GM10248 (cell line): ENCODE measurements at places on chromosomes 7 and 10.

DNA sequence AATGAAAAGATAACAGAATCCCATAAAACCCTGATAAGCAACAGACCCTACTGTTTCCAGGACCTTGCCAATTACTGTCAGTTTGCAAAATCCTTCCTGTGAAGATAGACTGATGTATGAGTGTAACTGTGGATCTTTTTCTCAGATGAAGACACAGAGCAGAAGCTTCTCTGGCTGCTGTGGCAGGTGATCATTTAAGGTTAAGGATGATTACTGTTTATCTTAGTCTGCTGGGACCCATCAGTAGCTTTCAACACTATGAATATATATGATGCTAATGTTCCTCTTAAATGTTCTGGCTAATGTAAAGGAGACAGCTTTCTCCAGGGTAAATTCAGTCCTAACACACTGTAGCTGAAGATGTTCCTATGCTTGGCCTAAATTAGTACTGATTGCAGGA lies 56.0 kb upstream of the CTTNBP2 start:
- DNase-seq, result no peak

GRCh38 chr7:30980751-30981150 lies 17.0 kb downstream of the GHRHR start:
- no peak for DNase-seq

- DNase-seq, result no peak
Observed at GRCh38 chr7:141501451-141501850, 49.8 kb upstream of the AGK start.

DNA sequence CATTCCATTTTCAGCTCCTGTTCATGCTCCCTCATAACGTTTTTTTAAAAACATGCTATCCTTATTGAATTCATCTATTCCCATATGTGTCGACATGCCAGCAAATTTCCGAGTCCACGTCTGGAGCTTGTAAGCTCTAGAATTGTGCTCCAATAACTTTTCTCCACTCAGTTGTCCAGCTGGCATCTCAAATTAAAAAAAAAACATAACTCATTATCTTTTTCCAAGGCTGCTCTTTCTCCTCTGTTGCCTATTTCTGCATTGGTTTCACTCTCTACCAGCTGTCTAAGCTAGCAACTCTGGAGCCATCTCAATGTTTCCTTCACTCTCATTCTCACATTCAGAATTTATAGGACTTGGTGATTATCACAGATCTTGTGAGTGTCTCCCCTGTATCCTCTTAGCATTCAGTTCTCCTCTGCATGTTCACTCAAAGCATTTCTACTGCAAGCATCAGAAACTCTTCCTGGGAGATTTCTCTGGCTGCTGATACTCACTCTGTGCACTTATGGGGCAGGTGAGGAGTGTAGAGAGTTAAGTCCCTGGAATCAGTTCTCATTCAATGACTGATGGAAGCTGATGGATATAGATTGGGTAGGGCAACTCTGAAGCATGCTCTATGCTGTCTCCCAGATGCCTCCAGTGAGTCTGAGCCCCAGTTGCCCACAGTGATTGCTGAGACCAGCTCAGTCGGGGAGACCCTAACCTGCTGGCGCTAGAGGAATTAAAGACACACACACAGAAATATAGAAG lies 6.7 kb upstream of the DLD start:
- no peak for DNase-seq

- no peak for DNase-seq
Observed at GRCh38 chr10:126913316-126913715, 8.1 kb downstream of the DOCK1 start.

GRCh38 chr7:82841828-82842227 lies 320.9 kb downstream of the PCLO start:
- DNase-seq, result no peak

DNA sequence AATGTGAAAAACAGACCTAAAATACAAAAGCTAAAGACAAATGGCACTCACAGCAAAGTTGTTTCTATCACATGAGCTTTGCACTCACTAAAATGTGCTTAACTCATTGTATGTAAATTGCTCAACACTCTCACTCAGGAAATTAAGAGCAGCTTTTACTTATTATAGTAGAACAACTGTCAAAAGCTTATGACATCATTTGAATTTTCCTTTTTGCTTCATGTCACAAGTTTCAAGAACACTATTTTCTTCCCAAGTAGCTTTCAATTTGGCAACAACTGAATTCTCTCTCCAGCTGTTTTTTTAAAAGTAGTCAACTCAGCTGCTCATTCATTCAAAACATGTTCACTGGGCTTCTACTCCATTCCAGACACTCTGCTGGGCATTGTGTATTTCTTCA lies 46.9 kb downstream of the ATE1 start:
- DNase-seq, result no peak

DNA sequence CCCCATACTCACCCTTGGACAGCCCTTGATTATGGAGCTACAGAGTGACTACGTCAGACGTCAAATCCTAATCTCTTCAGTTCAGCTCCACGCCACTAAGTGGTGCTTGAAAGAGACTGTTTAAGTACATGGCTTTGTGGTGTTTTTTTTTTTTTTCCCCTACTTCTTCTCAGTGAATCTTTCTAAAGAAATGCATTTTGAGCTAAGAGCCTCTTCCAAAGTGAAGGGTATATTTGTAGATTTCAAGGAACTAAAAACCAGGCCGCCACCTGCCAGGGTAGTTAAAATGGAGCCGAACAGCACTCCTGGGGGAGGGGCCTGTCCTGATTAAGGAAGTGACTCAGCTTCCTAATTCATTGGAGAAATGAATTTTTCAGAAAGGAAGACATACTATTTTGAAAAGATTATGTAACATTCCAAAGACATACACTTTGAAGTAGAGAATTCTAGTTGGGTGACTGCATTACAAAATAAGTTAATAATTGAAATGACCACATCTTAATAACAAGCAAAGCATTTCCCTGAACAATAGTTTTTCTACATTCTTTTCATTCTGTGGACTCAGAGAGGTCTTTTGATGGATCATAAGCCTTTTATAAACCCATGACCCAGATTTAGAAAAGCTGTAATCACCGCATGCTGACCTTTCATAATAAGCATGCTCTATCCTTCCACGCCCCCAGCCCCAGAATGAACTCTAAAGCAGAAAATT lies 20.6 kb upstream of the VPS41 start:
- DNase-seq, result no peak

- no peak for DNase-seq
Observed at GRCh38 chr7:157355784-157356511, 19.1 kb downstream of the DNAJB6 start.

GRCh38 chr10:84944187-84944586 lies 615.8 kb downstream of the CCSER2 start:
- no peak for DNase-seq

- no peak for DNase-seq
Observed at GRCh38 chr10:78830062-78830975, 238.4 kb upstream of the ZMIZ1 start.

DNA sequence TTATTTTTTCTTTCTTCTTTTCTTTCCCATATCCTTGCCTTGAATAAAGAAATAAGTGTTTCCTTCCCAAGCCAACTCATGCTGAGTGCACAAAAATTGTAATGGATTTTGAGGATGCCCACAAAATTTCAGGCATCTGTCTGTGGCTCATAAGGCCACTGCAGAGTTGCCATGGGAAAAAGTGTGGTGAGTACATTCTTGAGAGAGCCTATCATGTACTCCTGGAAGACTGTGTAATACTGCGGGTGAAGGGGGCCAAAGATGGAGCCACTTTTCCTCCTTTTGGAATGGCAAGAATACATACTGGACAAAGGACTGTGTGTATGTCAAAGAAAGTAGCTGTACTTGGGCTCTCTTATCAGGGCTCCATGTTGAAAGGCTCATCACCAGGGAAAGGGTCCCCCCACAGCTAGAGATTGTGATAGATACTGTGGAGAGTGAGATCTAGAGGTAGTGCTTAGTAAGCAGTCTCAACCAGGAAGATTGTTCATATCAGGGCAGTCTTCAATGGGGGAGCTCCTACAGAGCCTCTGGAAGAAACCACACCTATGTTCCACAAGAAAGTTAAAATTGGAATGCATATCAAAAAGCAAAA lies 341.6 kb upstream of the KCND2 start:
- no peak for DNase-seq

GRCh38 chr7:128323040-128323439 lies 20.7 kb downstream of the RBM28 start:
- DNase-seq, result no peak

GRCh38 chr10:128570319-128570995 lies 444.2 kb upstream of the MKI67 start:
- no peak for DNase-seq

DNA sequence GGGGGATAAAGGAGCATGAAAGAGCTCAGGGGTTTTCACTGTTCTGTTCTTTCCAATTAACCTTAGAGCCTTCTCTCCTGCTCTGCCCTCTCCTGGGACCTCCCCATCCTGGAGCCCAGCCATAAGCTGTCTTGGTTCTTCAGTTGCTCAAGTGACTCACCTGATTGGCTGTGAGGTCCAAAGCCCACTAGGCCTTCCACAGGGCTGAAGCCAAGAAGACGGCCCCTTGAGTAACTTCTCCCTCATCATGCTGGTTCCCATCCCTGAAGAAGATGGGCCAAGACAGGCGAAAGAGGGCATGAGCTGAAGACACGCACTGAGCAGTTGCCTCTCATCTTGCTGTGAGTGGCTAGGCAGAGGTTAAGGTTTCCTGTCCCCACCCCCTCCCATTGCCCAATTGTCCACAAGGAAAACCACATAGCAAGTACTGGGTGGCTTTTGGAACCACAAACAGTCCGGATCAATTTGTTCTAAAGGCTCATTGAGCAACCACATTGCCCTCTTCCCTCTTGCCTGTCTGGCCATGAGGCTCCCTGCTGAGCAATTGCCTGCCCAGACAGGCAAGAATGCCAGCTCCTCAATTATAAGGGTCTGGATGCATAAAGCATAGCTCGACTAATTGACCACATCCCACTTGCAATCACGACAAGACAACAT lies 43.9 kb upstream of the GPAM start:
- no peak for DNase-seq

- peak; percentile 89 for DNase-seq
Observed at GRCh38 chr7:32942415-32943251, 14.6 kb upstream of the FKBP9 start.

DNA sequence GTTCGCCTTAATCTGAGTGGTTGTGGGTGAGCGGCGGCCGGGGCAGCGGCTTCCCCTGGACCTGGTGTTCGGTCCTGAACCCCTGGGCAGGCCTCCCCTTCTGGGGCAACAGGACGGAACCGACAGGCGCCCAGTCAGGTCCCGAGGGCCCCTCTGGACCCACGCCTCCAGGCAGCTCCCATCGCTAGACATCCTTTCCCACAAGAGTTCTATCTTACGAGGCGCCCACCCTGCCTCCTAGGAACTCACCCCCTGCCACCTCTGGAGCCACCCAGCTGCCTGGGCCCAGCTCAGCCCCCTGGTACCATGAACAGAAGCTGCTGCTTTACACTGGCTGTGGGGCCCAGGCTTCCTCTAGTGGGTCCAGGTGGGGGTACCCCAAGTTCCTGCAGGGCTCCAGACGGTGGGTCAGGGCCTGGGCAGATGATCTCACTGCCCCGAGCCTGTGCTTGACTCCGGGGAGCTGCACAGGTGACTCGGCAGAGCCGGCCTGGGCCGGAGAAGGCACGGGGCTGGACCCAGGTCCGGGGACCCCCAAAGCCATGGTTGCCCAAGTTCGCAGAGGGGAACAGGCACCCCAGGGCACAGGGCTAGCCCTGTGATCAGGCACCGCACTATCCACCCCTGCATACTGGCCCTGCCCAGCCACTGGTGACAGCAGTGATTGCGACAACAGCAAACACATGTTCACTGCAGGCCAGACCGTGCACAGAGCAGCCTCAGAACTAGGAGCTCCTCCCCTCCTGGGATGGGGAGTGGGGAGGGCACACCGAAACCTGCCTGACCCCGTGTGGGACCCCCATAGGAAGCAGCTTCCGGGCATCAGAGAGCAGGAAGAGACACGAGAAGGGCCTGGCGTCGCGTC lies 180.3 kb downstream of the ELFN1 start:
- no peak for DNase-seq

- no peak for DNase-seq
Observed at GRCh38 chr10:28207799-28208198, 95.1 kb downstream of the MPP7 start.

- no peak for DNase-seq
Observed at GRCh38 chr7:111094419-111094818, 3.5 kb downstream of the LRRN3 start.

GRCh38 chr10:10872035-10872673 lies 145.5 kb upstream of the CELF2 start:
- no peak for DNase-seq

DNA sequence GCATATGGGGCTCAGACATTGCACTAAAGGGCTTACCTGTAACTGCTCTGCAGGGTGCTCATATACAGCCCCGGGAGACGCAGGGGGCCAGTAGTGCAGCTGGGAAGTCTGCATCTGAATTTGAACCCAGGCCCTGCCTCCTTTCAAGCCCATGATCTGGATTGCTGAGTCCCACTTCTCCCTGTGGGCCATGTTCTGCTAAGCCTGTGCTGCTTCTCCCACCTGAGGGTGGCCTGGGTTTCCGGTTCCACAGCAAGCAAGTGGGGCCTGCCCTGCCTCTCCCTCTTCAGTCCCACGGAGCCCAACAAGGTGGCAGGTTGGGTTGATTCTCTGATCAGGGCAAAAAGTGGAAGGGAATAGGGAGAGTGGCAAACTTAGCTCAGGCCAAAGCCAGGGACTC lies 56.6 kb upstream of the GDF10 start:
- no peak for DNase-seq

DNA sequence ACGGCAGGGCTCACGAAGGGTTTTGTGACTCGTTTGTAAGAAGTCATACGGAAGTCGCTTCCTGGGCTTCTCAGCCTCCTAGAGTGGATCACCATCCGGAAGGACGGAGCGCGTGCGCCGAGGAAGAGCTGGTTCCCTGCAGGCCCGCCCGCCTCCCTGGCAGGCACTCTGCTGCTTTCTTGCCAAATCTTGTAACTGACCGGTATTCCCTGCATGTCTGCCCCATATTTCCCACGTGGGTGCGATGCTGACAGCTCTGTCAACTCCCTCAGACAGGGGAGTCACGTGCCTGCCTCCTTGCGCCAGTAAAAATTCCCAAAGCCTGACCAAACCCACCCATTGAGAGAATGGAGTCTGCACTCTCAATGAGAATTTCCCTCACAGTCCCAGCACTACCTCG lies 12.7 kb downstream of the SHH start:
- no peak for DNase-seq

GRCh38 chr7:728602-729001 lies 1.5 kb upstream of the PRKAR1B start:
- no peak for DNase-seq
